ENCODE measurements at places on chromosomes 7 and 10. TPM values are rescaled to one million over a fixed set of nuclear protein-coding genes. Genes with fewer than 3 reads are reported as not detected.

DNA sequence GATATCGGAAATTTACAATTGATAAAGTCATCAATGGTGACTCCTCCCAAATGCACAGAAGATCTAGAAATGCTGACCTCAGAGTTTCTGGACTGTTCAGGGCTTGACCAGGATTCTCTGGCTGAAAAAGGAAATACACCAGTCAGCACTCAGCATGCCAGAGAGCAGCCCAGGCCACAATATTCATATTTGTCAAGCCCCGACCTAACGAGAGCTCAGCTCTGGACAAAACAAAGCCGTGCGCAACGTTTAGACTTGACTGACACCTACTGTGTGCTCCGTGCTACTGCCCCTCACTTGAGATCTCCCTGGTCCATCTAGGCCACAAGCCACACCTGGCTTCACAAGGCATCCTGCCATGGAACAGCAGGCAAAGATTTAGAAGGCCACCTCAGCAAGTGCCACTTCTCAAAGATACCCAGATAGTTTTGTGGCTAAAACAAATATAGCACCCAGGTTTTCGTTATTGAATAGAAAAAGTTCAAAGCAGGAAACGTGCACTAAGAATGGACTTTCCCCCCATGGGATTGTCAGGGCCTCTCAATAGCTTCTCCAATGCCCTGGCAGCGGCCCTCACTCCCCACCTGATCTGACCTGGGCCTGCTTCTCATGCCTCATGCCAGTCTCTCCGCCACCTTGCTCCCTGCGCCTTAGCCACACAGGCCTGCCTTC is 218.3 kb downstream of the FAM107B start:
- peak; percentile 59 for DNase-seq

LRRC27 gene
- 7.6 TPM for polyA plus RNA-seq

GRCh38 chr10:96639899-96640298 is 53.1 kb upstream of the TM9SF3 start:
- no peak for DNase-seq

GRCh38 chr10:28177944-28178637 is 124.8 kb downstream of the MPP7 start:
- peak; percentile 46 for DNase-seq

DNA sequence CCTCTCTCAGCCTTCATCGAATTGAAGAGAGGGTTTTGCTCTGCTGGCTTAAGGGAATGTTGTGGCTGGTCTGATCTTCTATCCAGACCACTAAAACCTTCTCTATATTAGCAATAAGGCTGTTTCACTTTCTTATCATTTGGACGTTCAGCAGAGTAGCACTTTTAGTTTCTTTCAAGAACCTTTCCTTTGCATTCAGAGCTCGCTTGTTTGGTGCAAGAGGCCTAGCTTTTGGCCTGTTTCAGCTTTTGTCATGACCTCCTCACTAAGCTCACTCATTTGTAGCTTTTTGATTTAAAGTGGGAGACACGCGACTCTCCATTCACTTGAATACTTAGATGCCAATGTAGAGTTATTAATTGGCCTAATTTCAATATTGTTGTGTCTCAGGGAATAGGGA is 3.9 kb downstream of the MPP7 start:
- no peak for DNase-seq

- DNase-seq = no peak
Measured at GRCh38 chr7:117064688-117065087, 111.4 kb downstream of the ST7 start.

GRCh38 chr10:70433581-70434280 is 7.8 kb downstream of the NODAL start:
- no peak for DNase-seq

- DNase-seq = no peak
Measured at GRCh38 chr10:130933008-130933390, 378.5 kb downstream of the TCERG1L start.

NUTM2B gene
- 0.35 TPM for polyA plus RNA-seq
